ENCODE measurements at places on chromosomes 13 and 19. TPM values are rescaled to one million over a fixed set of nuclear protein-coding genes. Genes with fewer than 3 reads are reported as not detected.

Gene ING1
- total RNA-seq: 18.5 TPM

Gene FPR2
- not detected for total RNA-seq

Gene KRTDAP
- 1.6 TPM for total RNA-seq

DNA sequence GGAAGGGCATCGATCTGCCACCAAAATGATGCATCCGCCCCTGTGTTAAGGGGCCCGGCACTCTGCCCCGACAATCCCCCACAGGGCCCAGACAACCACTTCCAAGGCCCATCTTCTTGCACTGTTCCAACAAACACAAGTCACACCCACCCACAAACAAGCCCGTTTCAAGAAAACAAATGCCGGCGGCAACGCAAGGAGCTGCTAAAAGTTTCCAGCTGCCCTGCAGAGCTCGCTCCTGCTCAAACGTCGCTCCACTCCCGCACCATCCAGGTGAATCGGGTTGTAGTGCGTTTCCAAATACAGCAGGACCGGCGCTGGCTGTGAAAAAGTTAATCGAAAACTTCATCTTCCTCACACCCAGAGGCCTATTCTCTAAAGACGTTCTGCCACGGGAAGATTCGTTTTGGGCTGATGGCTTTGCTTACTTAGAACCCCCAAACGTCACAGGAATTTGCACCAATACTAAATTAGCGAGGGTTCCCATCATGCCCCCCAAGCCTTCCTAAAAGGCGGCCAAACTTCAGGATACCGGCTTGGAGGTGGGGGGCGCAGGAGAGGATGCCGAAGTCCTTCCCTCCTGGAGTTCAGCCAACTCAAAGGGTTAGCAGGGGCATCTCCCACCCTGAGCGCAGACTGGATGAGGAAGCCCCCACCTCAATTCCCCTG lies 107.4 kb upstream of the DOCK9 start:
- H3K4me1 ChIP-seq: peaks cover 8% of the 10 kb centered on the region
- peaks cover 33% of the 10 kb centered on the region for H3K27me3 ChIP-seq
- H3K36me3 ChIP-seq: no peaks in the 10 kb centered on the region
- H3K27ac ChIP-seq: peak overlapping the region; percentile 56
- H3K4me3 ChIP-seq: peak overlapping the region; percentile 75
- no peak for DNase-seq

DNA sequence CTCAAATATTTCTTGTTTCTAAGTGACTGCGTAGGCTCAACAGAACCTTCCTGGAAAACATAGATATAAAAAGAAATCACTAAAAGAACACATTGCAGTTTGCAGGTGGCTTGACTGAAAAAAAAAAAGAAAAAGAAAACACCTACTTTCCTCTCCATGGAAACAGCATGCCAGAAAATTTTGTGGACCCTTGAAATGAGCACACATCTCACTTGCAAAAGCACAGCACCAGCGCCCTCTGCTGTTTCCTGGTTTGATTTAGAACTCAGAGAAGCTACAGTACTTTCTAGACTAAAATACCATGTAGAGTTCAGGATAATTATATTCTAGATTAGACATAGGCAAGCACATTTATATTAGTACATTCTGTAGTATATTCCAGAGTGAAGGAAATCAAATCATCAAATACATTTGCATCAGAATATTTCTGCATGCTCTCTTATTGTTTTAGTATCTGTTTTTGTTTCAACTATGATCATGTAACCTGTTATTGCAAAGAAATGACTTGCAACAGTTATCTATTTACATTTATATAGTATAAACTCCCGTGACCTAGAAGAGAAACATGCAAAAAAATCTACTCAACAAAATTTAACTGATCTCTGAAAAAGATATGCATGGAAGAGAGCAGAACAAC lies 22.3 kb upstream of the XPO4 start:
- peak; percentile 64 for DNase-seq
- H3K4me3 ChIP-seq: no peak overlapping the region
- peaks cover 1% of the 10 kb centered on the region for H3K4me1 ChIP-seq
- no peaks in the 10 kb centered on the region for H3K36me3 ChIP-seq
- H3K27ac ChIP-seq: no peak overlapping the region

GRCh38 chr13:48393030-48393697 lies 19.7 kb downstream of the LPAR6 start:
- H3K27me3 ChIP-seq: no peaks in the 10 kb centered on the region
- H3K4me1 ChIP-seq: peaks cover 8% of the 10 kb centered on the region
- no peak for DNase-seq
- no peak overlapping the region for H3K27ac ChIP-seq

DNA sequence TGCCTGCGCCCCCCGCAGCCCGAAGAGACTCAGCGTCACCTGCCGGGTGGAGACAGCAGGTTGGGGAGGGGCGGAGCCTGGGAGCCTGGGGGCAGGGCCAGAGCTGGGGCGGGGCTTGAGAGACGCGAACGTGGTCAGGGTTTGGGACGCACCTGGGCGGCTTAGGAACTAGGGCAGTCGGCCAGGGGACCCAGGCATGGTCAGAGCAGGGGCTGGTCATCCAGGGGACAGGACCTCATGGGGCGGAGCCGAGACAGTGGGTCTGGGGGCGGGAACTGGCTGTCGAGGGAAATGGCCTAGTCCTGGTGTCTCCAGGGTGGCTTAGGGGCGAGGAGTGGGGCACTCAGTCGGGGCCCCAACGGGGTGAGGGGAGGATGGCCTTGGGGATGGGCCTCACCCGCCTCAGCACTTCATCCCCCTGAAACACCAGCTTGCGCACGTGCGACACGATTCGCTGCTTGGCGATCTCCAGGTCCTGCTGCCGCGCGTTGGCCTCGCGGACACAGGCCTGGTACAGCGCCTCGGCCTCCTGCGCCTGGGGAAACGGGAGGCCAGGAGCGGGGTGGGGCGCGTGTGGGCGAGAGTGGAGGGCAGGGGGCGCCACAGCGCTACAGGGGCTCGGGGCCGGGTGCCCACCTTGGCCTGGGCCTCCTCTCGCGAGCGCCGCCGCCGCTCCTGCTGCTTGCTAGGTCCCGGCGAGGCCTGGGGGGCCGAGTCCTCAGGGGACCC lies 5.8 kb downstream of the GMIP start:
- H3K27me3 ChIP-seq: no peaks in the 10 kb centered on the region
- DNase-seq: no peak
- peaks cover 19% of the 10 kb centered on the region for H3K36me3 ChIP-seq
- H3K4me3 ChIP-seq: no peak overlapping the region

DNA sequence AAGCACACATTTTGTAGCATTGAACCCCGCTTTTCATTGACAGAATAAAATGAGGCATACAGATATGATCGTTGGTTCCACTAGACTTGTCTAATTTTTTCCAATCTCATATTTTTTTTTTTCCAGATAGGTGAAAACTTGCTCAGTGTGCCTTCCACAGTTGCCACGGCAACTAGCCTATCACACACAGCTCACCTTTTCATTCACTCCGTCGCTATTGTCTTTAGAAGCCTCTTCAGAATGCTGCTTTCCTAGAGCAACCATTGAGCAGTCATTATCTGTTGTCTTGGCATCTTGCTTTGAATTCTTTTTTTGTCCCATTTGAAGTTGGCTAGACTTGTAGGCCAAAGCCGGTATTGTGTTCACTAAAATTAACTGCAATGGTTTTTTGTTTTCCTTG lies 37.7 kb upstream of the ESD start:
- H3K36me3 ChIP-seq: no peaks in the 10 kb centered on the region
- H3K27ac ChIP-seq: no peak overlapping the region
- H3K4me3 ChIP-seq: no peak overlapping the region
- H3K27me3 ChIP-seq: peaks cover 6% of the 10 kb centered on the region

DNA sequence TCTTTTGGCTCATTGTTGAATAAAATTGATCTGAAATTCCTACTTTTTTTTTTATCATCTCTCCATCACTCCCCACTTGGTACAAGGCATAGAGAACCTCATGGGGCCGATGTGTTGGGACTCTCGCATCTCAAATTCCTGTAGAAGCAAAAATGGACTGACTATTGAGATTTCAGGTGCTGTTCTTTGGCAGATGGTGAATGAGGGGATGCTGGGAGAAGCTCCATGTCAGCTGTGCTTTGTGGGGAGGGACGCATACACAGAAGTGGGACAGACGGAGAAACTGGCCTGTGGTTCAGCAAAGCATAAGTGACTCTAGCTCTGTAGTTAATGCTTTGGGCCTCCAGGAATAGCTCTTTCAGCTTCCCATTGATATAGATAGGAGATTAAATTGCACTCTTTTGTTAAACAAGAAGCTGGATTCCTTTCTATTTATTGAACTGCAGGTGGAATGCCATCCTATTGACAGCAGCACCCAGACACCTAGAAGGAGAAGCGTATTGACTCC lies 194.5 kb upstream of the RNF113B start:
- peaks cover 51% of the 10 kb centered on the region for H3K36me3 ChIP-seq
- H3K4me1 ChIP-seq: peaks cover 5% of the 10 kb centered on the region
- H3K27ac ChIP-seq: peak overlapping the region; percentile 81

- no peaks in the 10 kb centered on the region for H3K27me3 ChIP-seq
- no peaks in the 10 kb centered on the region for H3K36me3 ChIP-seq
- peak overlapping the region; percentile 48 for H3K27ac ChIP-seq
- no peak for DNase-seq
- peaks cover 20% of the 10 kb centered on the region for H3K4me1 ChIP-seq
Measured at GRCh38 chr13:30480292-30480950, 14.7 kb upstream of the HMGB1 start.

- H3K36me3 ChIP-seq: peaks cover 32% of the 10 kb centered on the region
- no peaks in the 10 kb centered on the region for H3K27me3 ChIP-seq
- no peak for DNase-seq
- no peak overlapping the region for H3K4me3 ChIP-seq
- H3K27ac ChIP-seq: no peak overlapping the region
Measured at GRCh38 chr19:11224429-11224828, 15.0 kb upstream of the ANGPTL8 start.

GRCh38 chr13:30849611-30850010 lies 56.5 kb upstream of the MEDAG start:
- no peak for DNase-seq
- H3K27me3 ChIP-seq: peaks cover 8% of the 10 kb centered on the region
- H3K27ac ChIP-seq: no peak overlapping the region
- H3K4me1 ChIP-seq: peaks cover 1% of the 10 kb centered on the region
- H3K4me3 ChIP-seq: no peak overlapping the region

DNA sequence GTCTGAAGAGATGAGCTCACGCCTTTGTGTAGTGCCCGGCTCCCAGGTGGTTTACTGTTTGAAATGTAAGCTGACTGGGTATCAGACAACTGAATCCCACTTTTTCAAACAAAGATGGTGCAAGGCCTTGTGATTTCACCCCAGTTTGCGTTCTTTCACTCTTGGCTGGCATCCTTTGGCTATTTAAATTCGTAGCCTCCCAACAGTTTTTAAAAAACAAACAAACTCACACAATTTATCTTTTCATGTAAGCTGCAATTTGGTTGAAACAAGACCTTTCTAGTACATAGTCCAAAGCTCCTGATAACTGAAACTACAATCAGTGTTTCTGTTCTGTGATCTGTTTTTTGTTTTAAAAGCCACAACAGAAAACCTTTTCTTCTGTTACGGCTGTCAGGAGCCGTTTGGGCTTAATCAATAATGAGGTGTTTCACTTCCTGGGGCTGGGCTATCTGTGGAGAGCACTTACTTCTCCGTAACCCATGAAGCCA lies 65.1 kb upstream of the NPAS1 start:
- peak overlapping the region; percentile 90 for H3K27ac ChIP-seq
- DNase-seq: no peak
- peaks cover 38% of the 10 kb centered on the region for H3K4me1 ChIP-seq
- no peak overlapping the region for H3K4me3 ChIP-seq

- H3K36me3 ChIP-seq: no peaks in the 10 kb centered on the region
- no peak for DNase-seq
- H3K27ac ChIP-seq: no peak overlapping the region
- H3K4me3 ChIP-seq: no peak overlapping the region
- peaks cover 2% of the 10 kb centered on the region for H3K4me1 ChIP-seq
Measured at GRCh38 chr19:42577016-42577415, 17.7 kb downstream of the CEACAM8 start.

GRCh38 chr19:42497492-42498168 lies 30.7 kb downstream of the CEACAM1 start:
- H3K27ac ChIP-seq: peak overlapping the region; percentile 86
- no peaks in the 10 kb centered on the region for H3K36me3 ChIP-seq
- H3K4me3 ChIP-seq: peak overlapping the region; percentile 8
- peak; percentile 34 for DNase-seq

- no peaks in the 10 kb centered on the region for H3K36me3 ChIP-seq
- no peak overlapping the region for H3K4me3 ChIP-seq
- H3K27ac ChIP-seq: no peak overlapping the region
- peaks cover 14% of the 10 kb centered on the region for H3K4me1 ChIP-seq
Measured at GRCh38 chr13:58852076-58852475, 1220.5 kb downstream of the PCDH17 start.

GRCh38 chr19:45687599-45687998 lies 4.2 kb downstream of the SNRPD2 start:
- peaks cover 11% of the 10 kb centered on the region for H3K36me3 ChIP-seq
- H3K4me1 ChIP-seq: peaks cover 6% of the 10 kb centered on the region
- no peak overlapping the region for H3K27ac ChIP-seq
- H3K27me3 ChIP-seq: no peaks in the 10 kb centered on the region
- H3K4me3 ChIP-seq: no peak overlapping the region

DNA sequence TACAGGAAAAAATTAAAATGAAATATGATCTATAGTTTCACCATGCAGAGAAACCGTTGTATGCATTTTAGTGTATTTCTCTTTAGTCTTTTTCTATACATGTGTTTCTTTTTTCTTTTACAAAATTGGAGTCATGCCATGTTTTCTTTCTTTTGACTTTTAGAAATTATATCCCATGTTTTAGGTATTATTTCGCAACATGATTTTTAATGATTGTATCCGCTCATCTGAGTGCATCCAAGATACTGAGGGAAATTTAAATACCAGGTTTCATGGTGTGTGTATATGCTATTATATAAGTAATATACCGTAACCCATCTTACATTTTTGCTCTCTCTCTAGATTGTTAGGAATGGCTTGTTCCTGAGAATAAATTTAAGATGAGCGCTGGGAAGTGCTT lies 82.3 kb downstream of the GPR12 start:
- peaks cover 43% of the 10 kb centered on the region for H3K36me3 ChIP-seq
- H3K27ac ChIP-seq: no peak overlapping the region
- DNase-seq: no peak
- peaks cover 6% of the 10 kb centered on the region for H3K4me1 ChIP-seq

DNA sequence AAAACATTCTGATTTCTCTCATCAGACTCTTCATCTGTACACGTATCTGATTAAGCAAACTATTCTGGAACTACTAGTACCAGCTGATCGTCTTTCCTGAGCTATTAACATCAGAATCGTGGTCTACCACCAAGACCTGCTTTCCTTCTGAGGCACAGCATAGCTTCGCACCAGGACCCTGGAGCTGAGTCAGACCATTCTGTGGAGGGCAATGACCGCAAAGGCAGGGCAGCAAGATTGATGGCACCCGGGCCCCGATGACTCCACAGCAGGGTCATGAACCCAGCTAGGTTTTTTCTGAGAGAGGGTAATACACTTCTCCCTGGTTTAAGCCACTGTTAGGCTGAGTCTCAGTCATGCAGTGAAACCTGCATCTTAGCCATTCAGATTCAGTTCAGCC lies 158.7 kb upstream of the GPR12 start:
- no peaks in the 10 kb centered on the region for H3K36me3 ChIP-seq
- H3K4me1 ChIP-seq: peaks cover 15% of the 10 kb centered on the region
- no peak for DNase-seq
- H3K27ac ChIP-seq: no peak overlapping the region
- no peak overlapping the region for H3K4me3 ChIP-seq
- H3K27me3 ChIP-seq: peaks cover 8% of the 10 kb centered on the region

Data from progenitor cell of endocrine pancreas (in vitro differentiated cells).